ENCODE measurements at places on chromosomes 1 and 21.

- peak; percentile 79 for DNase-seq
These were observed 6.4 kb upstream of the C1orf159 start for GRCh38 chr1:1122078-1122811.

DNA sequence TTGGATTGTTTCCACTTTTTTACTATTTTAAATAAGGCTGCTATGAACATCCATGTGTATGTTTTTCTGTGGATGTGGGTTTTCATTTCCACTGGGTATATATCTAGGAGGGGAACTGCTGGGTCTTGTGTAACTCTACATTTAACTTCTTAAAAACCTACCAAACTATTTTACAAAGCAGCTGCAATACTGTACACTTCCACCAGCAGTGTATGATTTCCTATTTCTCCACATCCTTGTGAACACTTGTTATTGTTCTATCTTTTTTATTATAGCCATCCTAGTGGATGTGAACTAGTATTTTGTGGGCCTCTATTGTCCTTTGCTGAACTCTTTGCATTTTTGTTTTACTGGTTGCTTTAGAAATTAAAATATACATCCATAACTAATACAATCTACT is 33.4 kb downstream of the DIPK1A start:
- DNase-seq: no peak

- DNase-seq: peak; percentile 9
These were observed 17.4 kb downstream of the TIAM1 start for GRCh38 chr21:31326522-31327242.

DNA sequence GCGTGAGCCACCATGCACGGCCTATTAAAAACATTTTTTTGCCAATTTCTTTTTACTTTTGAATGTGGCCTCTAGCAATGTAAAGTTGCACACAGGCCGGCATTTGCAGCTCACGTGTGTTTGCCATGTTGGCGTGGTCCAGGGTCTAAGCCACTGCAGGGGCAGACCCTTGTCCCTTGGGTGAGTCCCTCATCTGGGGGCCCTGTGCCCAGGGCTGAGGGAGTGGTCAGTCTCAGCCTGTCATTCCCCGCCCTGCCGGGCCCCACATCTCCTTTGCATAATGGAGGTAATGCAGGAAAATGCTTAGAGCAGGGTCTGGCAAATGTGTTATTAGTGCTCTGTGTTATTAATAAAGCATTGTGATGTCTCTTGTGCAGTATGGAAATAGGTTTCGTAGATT is 16.9 kb downstream of the AGPAT3 start:
- no peak for DNase-seq

GRCh38 chr1:4344065-4344732 is 310.2 kb upstream of the AJAP1 start:
- no peak for DNase-seq

DNA sequence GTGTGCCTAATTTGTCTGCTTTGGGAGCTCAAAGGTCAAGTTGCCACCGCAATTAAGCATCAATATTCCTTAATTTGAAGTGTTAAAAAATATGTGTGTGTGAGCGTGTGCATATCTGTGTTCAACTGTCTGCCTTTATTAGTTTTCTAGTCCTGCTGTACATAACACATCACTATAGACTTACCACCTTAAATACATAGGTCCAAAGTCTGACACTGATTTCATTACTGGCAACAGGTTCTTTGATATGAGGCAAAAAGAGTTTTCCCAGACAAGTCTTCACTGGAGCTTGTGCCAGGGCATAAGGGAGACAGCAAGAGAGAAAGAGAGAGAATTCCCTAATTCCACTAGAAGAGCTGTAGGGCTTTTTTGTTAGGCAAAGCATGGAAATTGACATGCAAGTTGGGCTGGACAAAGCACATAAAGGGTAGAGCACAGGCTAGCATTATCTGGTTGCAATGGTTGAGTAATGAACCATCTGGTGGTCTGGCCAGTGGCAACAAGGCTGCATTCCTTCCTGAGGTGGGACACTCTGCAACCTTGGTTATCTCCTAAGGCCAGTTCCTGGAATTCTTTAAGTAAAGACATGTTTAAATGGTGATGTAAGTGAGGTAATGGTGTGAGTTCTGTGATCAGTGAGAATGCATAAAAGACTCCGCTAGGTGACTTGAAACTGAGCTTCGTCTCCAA is 457.2 kb upstream of the ADAMTS5 start:
- DNase-seq: no peak

GRCh38 chr21:44566403-44566802 is 7.1 kb upstream of the KRTAP10-4 start:
- DNase-seq: no peak

DNA sequence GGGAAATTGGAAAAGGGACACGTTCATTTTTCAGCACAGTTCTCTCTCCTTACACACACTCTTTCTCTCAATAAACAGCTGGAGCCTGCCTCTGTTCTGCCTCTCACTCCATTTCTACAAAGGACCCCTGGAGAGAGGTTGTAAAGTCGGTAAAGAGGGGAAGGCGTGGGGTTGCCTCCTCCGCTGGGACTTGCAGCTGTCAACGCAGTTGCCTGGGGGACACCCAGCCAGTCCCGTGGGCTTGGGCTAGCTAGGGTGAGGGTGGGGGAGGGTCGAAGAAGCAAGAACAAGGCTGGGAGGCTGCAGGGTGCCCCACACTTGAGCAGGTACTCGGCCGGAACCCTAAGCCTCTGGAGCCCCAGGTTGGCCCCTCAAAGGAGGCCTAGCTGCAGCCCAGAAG is 27.6 kb downstream of the C1orf216 start:
- DNase-seq: no peak

- DNase-seq: peak; percentile 22
These were observed 353.5 kb upstream of the B3GALT2 start for GRCh38 chr1:193539731-193540459.

GRCh38 chr1:153032677-153033308 is 1.8 kb downstream of the SPRR1B start:
- DNase-seq: no peak

DNA sequence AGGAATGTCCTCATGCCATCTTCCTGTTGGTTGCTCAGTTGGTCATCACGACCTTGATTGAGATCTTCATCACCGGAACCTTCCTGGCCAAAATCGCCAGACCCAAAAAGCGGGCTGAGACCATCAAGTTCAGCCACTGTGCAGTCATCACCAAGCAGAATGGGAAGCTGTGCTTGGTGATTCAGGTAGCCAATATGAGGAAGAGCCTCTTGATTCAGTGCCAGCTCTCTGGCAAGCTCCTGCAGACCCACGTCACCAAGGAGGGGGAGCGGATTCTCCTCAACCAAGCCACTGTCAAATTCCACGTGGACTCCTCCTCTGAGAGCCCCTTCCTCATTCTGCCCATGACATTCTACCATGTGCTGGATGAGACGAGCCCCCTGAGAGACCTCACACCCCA is 42.9 kb downstream of the KCNJ15 start:
- DNase-seq: no peak

- DNase-seq: no peak
These were observed 39.2 kb downstream of the PROX1 start for GRCh38 chr1:214026985-214027384.

DNA sequence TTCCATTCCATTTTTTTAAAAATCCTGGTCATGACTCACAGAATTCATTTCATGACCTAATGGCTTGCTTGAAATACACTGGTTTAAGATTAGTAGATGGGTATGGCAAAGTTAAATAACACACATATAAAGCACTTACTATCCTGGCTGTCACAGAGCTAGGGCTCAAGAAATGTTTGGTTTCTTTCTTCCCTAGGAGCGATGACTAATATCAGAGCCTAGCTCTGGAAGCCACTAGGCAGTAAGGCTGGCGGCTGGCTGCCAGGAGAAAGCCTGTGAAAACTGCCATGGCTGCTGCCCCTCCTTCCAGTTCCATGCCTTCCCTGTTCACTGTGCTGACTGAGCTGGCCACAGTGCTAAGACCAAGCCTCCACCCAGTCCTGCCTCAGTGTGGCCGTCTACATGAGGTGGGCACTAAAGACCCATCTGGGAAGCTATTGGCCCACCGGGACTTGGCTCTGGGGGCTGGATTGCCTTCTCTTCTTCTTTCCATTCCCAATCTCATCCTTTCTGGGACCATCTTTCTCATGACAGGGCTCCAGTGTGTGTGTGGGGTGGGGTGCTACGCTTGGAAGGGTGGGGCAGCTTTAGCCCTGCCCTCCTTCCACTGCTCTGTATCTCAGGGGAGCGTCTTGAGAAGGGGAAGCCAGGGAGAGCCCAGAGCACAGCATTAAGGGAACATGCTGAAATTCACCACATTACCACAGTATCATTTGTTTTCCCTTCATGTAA is 10.8 kb upstream of the ASCL5 start:
- DNase-seq: no peak

- no peak for DNase-seq
These were observed 231.3 kb downstream of the C1orf94 start for GRCh38 chr1:34408011-34408410.

GRCh38 chr1:90708826-90709225 is 8.3 kb downstream of the BARHL2 start:
- no peak for DNase-seq

GRCh38 chr21:42959728-42960127 is 14.6 kb upstream of the PKNOX1 start:
- DNase-seq: no peak

DNA sequence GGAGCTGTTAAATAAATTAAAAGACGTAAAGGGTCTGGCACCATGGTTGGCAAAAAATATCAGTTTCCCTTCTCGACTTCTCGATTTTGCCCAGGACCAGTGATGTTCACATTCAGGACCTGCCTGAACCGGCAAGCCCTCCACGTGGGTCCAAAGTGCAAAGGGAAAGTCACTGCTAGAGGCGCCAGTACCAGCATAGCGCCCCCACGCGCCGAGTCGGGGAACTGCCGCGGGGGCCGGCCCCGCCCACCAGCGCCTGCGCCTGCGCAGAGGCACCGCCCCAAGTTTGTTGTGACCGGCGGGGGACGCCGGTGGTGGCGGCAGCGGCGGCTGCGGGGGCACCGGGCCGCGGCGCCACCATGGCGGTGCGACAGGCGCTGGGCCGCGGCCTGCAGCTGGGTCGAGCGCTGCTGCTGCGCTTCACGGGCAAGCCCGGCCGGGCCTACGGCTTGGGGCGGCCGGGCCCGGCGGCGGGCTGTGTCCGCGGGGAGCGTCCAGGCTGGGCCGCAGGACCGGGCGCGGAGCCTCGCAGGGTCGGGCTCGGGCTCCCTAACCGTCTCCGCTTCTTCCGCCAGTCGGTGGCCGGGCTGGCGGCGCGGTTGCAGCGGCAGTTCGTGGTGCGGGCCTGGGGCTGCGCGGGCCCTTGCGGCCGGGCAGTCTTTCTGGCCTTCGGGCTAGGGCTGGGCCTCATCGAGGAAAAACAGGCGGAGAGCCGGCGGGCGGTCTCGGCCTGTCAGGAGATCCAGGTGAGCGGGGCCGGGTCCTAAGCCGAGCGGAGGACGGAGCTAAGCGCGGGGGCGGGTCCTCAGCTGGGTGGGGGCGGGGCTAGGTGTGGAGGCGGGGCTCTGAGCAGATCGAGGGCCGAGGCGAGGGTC is at the start of gene PINK1:
Gene PINK1, plus strand, starts transcription at position 269 of the 875 bp plus-strand sequence. Its CDS starts 91 bp downstream, at position 360.
- peak; percentile 80 for DNase-seq

DNA sequence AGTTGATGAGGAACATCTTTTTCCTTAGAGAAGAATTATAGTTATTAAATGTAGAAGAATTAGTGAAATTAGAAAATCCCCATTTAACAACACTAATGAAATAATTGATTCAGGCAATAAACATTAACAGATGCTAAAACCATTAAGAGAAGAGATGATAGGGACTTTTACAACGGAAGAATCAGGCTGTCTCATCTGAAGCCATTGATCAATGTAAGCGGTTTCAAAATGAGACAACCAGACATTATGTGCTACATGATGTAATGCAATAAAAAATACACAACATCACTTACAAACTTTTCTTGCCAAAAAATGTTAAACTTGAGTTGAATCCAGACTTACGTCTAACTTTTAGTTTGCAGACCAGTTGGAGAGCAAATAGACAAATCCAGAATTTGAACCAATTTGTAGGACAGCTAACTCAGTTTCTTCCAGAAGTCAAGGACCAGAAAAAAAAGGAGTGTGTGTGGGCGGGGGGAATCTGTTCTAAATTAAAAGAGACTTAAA is 165.4 kb upstream of the DPT start:
- DNase-seq: no peak

DNA sequence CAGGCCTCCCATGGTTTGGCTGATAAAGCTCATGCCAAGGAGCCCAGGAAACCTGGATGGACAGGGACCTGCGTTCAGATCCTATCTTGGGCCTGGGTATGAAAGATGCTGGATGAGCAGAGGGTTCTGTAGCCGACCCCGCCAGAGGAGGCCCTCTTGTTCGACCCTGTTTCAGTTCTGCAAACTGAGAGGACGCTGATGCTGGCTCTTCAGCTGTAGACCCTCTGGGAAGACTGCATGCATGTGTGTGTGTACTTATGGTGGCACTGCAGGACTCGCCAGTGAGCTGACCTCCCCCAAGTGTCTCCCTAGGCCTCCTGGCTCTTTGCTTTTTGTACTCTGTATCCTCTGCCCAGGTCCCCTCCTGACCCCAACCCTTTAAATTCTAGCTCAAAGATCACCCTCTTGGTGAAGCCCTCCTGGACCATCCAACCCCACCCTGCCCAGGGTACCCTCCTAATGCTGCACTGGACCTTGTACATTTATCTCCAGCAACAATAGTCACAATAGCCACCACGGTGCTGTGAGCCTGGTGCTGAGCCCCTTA is 1.6 kb downstream of the EPS8L3 start:
- DNase-seq: no peak

Measured in activated T-helper 9 cell treated with anti-CD3 and anti-CD28 coated beads, Interleukin-2, amount 50 U/mL, for 16 hours (primary cell).